Testis (tissue), 5 donors: ENCODE measurements at places on chromosomes 7 and 10. TPM values are rescaled to one million over a fixed set of nuclear protein-coding genes. Genes with fewer than 3 reads are reported as not detected.

- no peak for DNase-seq
Measured at GRCh38 chr7:143975617-143976016, 21.0 kb downstream of the OR2F1 start.

DNA sequence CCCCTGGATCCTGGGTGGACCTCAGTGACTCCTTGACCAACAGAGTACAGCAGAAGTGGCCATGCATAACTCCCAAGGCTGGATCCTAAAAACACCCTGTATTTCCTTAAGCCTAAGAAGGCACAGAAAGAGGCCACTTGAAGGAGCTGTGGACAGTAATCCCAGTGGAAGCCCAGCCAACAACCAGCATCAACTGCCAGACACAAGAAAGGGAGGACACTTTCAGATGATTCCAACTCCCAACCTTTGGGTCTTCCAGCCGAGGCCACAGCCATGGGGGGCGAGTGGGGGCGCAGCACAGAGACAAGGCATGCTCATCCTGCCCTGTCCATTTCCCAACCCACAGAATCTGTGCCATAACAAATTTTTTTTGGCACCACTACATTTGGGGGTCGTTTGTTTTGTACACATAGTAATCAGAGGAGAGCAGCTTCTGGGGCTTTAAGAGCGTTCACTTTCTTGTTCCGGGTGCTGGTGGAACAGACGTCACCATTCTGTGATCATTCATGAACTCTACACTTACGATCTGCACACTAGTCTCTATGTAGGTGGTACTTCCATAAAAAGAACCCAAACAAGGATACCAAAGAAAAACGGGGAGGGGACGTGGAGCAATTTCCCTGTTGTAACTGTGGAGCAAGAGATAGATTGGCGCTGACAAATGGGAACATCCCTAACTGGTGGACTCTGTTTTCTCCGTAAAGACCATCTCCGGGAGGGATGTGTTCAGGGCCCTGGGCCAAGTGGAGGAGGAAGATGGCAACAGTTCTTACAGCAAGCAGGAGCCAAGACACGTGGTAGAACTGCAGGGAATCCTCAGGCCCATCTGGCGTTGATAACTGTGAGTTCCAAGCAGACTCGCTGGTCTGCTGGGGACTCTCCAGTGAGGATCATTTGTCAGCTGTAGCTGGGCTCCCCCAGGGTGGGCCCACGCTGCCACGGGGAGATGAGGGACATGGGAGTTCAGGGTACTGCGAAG lies 6.0 kb upstream of the SLC29A3 start:
- peak; percentile 92 for DNase-seq

DNA sequence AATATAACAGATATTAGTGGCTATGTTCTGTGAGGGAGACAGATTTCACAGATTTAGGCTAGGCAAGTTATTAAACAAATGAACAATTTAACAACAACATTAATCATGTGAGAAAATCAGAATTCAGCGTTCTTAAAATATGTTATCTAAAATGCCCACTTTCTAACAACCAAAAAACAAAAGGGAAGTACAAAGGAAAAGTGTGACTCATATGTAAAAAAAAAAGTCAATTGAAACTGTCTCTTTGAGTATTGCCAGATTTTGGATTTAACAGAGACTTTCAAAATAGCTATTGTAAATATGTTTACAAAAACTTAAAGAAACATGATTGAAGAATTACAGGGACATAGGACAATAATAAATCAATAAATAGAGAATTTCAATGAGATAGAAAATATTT lies 34.8 kb upstream of the ARHGAP22 start:
- DNase-seq, result no peak

GRCh38 chr7:154720016-154720415 lies 282.9 kb downstream of the PAXIP1 start:
- DNase-seq, result no peak

- no peak for DNase-seq
Measured at GRCh38 chr10:59279476-59279875, 82.9 kb downstream of the FAM13C start.

DNA sequence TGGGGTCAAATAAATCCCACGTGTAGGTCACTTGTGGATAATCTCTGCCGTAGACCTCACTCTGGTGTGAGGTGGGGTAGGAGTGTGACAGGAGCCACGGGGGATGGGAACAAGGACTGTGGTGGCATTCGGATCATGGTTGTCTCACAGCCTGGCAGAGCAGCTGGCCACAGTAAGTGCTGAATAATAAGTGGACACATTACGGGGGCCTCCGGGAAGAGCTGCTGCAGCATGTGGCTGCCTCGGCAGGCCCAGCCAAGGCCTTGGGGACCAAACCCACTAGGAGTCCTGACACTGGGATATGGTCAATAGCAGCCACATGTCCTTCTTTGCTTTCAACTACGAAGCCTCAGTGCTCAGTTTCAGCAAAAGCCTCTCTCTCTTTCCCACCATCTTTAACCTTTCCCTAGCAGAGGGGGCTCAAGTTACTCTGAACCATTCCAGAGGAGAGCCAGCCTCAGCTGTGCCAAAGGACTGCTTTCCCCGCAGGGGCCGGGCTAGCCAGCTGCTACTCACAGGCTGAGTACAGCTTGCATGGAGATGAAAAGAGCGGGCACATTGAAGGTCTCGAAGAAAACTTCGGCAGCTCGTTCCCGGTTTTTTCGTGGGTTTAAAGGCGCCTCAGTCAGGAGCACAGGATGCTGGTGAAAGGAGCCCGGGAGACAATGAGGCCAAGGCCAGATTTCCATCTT lies 17.3 kb downstream of the ACTR1A start:
- DNase-seq, result no peak

DNA sequence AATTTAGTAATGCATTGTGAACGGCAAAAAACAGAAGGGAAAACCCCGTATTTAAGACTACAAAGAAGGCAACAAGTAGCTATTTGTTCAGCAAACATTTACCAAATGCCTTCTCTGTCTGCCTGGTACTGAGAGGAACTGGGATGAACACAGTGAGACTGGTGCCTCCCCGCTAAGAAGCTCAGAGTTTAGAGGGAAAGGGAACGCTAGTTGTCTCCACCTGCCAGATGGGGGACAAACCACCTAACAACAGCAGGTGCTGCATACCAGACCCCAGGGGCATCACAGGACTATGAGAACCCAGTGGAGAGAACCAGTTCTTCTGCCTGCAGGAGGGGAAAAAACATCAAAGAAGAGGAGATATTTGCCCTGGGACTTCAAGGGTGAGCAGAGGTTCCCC lies 147.1 kb downstream of the SLC25A13 start:
- DNase-seq, result no peak

DNA sequence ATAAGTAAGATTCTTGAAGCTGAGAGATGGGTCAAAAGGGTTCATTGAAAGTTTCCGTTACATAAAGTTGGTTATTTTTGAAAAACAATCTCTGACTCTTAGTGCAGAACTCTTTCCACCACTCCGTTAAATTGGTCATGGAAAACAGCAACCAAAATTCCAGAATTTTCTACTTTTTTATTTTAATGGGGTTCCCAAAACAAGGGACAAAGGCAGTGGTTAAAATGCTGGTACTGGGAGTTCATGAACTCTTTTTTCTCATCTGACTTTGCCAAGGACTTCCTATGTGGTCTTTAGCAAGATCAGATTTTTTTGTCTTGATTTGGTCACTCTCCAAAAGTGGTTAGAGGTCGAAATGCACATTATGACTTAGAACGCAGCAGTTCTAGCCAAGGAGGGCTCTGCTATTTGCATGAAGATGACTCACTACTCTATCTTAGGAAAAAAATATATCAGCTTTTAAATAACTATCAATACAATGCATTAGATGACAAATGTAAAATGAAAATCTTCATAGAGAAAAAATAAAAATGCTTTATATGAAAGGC lies 145.7 kb downstream of the REEP3 start:
- no peak for DNase-seq

- no peak for DNase-seq
Measured at GRCh38 chr7:28455486-28455885, 43.2 kb downstream of the CREB5 start.

GPR146 gene
- total RNA-seq, result 14.2 TPM

SPDYE16 gene
- 1.3 TPM for total RNA-seq

TMEM139 gene
- total RNA-seq, result 1.1 TPM

ITPRIP gene
- 29.5 TPM for total RNA-seq

NUTM2E gene
- total RNA-seq, result 0.12 TPM

MCM10 gene
- 5.3 TPM for total RNA-seq
